Upper lobe of left lung (tissue), 6 donors: ENCODE measurements at places on chromosomes 12 and 14. TPM values are rescaled to one million over a fixed set of nuclear protein-coding genes. Genes with fewer than 3 reads are reported as not detected.
A peak's percentile ranks its signal among the peaks of the same experiment; 100 is the strongest.

Gene PMCH
- total RNA-seq, result not detected

Gene ENDOU
- 0.14 TPM for total RNA-seq

DNA sequence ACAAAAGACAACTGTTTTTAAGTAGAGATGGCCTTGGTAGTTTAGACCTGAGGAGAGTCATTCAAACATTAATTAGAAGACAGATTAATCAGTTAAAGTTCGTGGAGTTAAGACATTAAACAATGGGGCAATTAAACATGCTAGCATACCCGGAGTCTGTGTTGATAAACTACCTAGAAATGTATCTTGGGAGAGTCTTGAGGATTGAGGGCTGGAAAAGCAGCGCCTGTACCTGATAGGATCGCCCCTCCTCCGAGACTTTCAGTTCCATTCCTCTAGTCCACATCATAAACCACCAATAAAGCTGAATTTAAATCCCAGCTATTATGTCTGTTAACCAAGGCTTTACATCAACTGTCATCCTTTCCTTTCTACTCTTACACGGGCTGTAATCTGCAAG lies 1.0 kb upstream of the KRAS start:
- peak overlapping the region; percentile 61 for H3K4me3 ChIP-seq
- peak overlapping the region; percentile 98 for H3K27ac ChIP-seq
- no peaks in the 10 kb centered on the region for H3K36me3 ChIP-seq
- H3K27me3 ChIP-seq, result no peaks in the 10 kb centered on the region
- H3K4me1 ChIP-seq, result peaks cover 19% of the 10 kb centered on the region
- DNase-seq, result no peak

GRCh38 chr14:35355981-35356841 lies 48.3 kb downstream of the NFKBIA start:
- H3K4me3 ChIP-seq, result no peak overlapping the region
- H3K36me3 ChIP-seq, result no peaks in the 10 kb centered on the region
- DNase-seq, result no peak
- H3K27me3 ChIP-seq, result no peaks in the 10 kb centered on the region
- peak overlapping the region; percentile 56 for H3K27ac ChIP-seq

GRCh38 chr12:116532986-116533342 lies 26.2 kb upstream of the MAP1LC3B2 start:
- no peak overlapping the region for H3K27ac ChIP-seq
- H3K36me3 ChIP-seq, result no peaks in the 10 kb centered on the region
- peaks cover 23% of the 10 kb centered on the region for H3K4me1 ChIP-seq
- DNase-seq, result no peak

- H3K4me1 ChIP-seq, result peaks cover 78% of the 10 kb centered on the region
- DNase-seq, result no peak
- no peaks in the 10 kb centered on the region for H3K27me3 ChIP-seq
- H3K27ac ChIP-seq, result peak overlapping the region; percentile 26
- H3K4me3 ChIP-seq, result no peak overlapping the region
- H3K36me3 ChIP-seq, result peaks cover 7% of the 10 kb centered on the region
Measured at GRCh38 chr12:105229371-105229770, 6.6 kb downstream of the APPL2 start.

- no peak for DNase-seq
- no peaks in the 10 kb centered on the region for H3K4me1 ChIP-seq
Measured at GRCh38 chr12:111283966-111284365, 84.9 kb downstream of the PHETA1 start.

- no peak for DNase-seq
- no peaks in the 10 kb centered on the region for H3K4me1 ChIP-seq
Measured at GRCh38 chr14:72801381-72801812, 92.5 kb downstream of the DPF3 start.

GRCh38 chr14:95143808-95144620 lies 13.3 kb downstream of the DICER1 start:
- DNase-seq, result no peak
- H3K4me1 ChIP-seq, result peaks cover 56% of the 10 kb centered on the region
- no peak overlapping the region for H3K4me3 ChIP-seq
- peak overlapping the region; percentile 53 for H3K27ac ChIP-seq

GRCh38 chr12:47527816-47528215 lies 178.0 kb downstream of the RPAP3 start:
- no peaks in the 10 kb centered on the region for H3K4me1 ChIP-seq
- no peaks in the 10 kb centered on the region for H3K36me3 ChIP-seq
- no peak overlapping the region for H3K4me3 ChIP-seq
- H3K27me3 ChIP-seq, result no peaks in the 10 kb centered on the region
- H3K27ac ChIP-seq, result no peak overlapping the region
- no peak for DNase-seq

DNA sequence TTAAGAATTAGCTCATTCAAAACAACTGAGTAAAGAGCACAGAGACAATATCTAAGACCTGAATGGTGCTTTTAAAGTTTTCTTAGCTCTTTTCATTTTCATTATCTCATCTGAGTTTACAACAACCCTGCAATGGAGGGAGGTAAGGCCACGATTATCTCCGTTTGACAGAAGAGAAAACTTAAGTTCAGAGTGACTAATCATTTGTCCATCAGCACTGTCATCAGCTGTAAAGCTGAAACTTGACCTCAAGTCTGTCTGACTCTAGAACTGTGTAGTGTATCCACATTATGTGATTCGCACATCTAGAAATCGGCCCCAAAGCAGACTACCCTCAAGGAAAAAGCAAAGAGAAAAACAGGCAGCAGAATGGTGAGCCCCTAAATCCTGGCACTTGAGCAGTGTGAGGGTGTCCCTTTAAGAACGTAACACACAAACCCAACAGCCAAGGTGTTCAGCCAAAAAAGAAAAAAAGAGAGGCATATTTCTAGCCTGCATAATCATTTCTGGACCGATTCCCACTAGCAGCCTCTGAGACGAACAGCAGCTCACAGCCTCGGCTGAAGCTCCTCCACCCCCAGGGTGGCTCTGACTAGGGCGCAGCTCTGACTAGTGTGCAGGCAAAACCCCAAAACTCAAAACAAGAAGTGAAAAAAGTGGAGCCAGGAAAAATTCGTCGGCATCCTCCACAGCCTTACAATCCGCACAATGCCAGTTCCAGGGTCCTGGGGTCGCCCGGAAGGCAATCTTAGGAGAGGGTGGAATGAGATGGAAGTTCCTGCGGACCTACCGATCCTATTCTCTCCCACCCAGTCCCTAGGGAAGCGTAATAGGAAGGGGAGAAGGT lies 1.6 kb downstream of the STXBP6 start:
- no peak for DNase-seq
- no peaks in the 10 kb centered on the region for H3K27me3 ChIP-seq
- no peaks in the 10 kb centered on the region for H3K36me3 ChIP-seq
- H3K4me1 ChIP-seq, result peaks cover 5% of the 10 kb centered on the region

DNA sequence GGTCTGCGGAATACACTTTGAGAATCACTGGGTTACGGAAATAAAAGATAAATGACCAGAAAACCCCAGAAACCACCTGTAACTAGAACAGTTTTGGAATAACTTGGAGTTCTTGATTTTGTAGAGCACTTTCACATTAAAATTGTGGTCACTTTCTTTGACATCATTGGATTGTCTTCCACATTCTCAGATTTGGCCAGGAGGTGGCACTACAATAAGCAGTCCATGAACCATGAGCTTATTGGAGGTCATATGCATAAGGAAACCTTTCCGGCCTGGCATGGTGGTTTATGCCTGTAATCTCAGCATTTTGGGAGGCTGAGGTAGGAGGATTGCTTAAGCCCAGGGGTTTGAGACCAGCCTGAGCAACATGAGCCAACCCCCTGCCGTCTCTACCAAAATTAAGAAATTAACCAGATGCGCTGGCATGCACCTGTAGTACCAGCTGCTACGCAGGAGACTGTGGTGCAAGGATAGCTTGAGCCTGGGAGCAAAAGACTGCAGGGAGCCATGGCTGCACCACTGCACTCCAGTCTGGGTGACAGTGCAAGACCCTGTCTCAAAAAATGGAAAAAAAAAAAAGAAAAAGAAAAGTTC lies 107.7 kb upstream of the CAND1 start:
- H3K27ac ChIP-seq, result no peak overlapping the region
- no peaks in the 10 kb centered on the region for H3K27me3 ChIP-seq
- H3K4me1 ChIP-seq, result no peaks in the 10 kb centered on the region
- H3K4me3 ChIP-seq, result no peak overlapping the region

DNA sequence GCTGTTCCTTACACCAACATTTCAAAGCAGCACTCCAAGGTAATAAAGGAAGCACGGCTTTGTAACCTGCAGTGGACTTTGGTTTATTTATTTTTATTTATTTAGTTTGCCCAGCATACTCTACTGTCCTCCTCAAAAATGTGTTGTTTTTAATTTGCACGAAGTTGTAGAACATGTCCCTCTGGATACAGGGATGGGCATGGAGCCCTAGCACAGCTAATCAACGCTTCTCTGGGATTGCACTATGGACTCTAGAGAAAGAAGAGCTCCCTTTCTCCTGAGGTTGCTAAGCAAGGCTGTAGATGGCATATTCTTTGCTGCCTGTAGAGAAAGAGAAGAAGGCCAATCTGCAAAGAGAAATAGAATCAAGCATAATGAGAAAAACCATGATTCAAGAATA lies 5.9 kb upstream of the ANAPC5 start:
- no peaks in the 10 kb centered on the region for H3K36me3 ChIP-seq
- no peak overlapping the region for H3K27ac ChIP-seq
- H3K4me1 ChIP-seq, result peaks cover 1% of the 10 kb centered on the region
- DNase-seq, result no peak
- H3K27me3 ChIP-seq, result no peaks in the 10 kb centered on the region

- DNase-seq, result no peak
- H3K4me3 ChIP-seq, result no peak overlapping the region
- H3K36me3 ChIP-seq, result no peaks in the 10 kb centered on the region
- H3K27ac ChIP-seq, result no peak overlapping the region
Measured at GRCh38 chr12:69196302-69197288, 42.8 kb upstream of the CPSF6 start.

- H3K27me3 ChIP-seq, result no peaks in the 10 kb centered on the region
- DNase-seq, result no peak
- no peaks in the 10 kb centered on the region for H3K4me1 ChIP-seq
- no peak overlapping the region for H3K27ac ChIP-seq
Measured at GRCh38 chr12:47039079-47039478, 40.3 kb upstream of the PCED1B start.

DNA sequence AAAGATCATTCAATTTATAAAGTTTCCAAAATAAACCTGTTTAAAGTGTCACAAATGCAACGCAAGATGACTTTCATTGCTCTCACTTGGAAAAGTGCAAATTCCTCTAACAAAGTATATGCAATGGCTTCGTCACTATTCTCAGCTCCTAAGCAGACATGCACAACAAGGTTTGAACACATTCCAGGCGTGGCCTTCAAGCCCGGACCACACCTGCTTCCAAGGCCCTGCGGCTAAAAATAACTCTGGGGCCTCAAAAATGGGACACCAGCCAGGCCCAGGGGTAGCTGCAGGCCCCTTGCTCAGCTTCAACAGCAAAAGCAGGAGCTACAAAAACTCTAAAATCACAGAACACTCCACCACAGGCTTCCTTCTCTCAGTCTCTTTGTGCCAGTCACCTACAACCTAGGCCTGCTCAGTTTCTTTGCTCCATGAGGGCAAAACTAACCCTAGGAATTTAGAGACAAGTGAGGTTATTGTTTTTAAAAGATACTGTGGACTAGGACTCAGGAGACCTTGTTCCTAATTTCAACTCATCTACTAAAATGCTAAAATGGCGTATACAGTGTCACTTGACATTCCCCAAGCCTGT lies 29.3 kb downstream of the DUSP16 start:
- peaks cover 4% of the 10 kb centered on the region for H3K4me1 ChIP-seq
- no peak overlapping the region for H3K4me3 ChIP-seq
- peaks cover 3% of the 10 kb centered on the region for H3K36me3 ChIP-seq
- DNase-seq, result peak; percentile 82
- H3K27ac ChIP-seq, result peak overlapping the region; percentile 50
- H3K27me3 ChIP-seq, result no peaks in the 10 kb centered on the region

DNA sequence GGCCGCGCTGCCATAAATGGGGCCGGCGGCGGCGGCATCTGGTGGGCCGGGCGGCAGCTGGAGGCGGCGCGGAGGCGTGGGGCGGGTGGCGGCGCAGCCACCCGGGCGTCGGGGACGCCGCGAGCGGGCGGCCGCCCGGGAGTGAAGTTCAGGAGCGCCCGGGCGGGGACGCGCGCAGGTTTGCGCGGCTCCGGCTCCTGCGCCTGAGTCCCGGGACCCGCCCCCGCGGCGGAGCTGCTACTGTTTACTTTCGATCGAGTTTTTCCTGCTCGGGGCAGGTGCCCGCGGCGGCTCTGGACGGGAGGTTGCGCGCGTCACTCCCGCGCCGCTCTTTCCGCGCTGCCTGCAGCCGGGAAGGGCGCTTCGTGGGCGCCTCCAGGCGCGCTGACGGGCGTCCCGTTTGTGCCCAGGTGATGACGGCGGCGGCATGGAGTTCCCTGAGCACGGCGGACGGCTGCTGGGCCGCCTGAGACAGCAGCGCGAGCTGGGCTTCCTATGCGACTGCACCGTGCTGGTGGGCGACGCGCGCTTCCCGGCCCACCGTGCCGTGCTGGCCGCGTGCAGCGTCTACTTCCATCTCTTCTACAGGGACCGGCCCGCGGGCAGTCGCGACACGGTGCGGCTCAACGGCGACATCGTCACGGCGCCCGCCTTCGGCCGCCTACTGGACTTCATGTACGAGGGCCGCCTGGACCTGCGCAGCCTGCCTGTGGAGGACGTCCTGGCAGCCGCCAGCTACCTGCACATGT lies at the start of gene ZBTB42:
Gene ZBTB42 (plus strand): TSS at position 331 of the 749 bp plus-strand sequence. CDS start 97 bp downstream, at position 428.
- no peaks in the 10 kb centered on the region for H3K36me3 ChIP-seq
- H3K4me1 ChIP-seq, result peaks cover 70% of the 10 kb centered on the region
- peak; percentile 96 for DNase-seq

DNA sequence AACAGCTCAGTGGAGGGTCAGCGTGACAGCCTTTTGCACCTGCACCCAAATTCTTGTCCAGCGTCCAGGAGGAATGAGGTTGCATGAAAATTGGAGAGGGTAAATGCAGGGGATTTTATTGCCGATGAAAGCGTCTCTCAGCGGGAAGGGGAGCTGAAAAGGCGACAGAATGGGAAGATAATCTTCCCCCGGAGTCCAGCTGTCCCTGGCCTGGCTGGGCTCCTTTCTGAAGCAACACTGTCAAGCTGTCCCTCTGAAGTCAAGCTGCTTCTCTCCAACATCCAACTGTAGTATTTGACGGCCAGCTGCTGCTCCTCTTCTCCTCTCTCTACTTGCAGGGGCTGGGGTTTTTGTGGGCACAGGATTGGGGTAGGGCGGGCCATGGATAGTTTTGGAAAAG lies 32.7 kb downstream of the NOPCHAP1 start:
- H3K27ac ChIP-seq, result no peak overlapping the region
- H3K36me3 ChIP-seq, result no peaks in the 10 kb centered on the region
- no peak for DNase-seq
- no peaks in the 10 kb centered on the region for H3K27me3 ChIP-seq
- H3K4me1 ChIP-seq, result no peaks in the 10 kb centered on the region
